Kidney capillary endothelial cell (primary cell): ENCODE measurements at places on chromosomes 5 and 9.

DNA sequence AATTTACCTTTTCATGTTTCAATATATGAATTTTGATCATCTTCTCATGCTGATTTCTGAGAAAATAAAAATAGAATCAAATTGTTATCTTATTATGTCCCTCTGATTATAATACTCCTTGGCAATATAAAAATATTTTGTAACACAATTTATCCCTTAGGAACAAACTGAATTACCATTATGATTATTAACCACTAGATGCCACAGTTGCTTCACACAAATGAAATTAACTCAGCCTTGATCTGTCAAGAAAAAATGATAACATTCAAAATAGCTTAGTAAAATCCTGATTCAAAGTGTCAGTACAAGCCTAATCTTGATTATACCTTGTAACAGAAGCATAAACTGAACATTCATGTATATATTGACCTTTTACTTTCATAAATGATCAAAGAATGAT, 4.8 kb upstream of the CHSY3 start:
- peak; percentile 31 for DNase-seq

DNA sequence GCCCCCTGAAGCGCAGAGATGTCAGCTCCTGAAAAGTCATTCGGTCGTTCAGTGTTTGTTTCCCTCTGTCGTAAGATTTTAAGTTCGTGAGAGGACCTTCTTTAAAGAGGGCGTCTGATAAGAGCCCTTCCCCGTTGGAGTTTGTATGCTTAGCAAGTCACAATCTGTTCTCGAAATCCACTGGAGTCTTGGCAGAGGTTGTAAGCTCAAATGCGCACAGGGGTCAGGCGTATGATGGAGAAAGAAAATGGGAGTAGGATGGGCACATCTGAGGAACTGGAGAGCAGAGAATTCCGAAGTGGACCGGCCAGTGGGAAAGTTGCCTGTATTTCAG, 710 bp downstream of the HSD17B4 start:
- no peak for DNase-seq

DNA sequence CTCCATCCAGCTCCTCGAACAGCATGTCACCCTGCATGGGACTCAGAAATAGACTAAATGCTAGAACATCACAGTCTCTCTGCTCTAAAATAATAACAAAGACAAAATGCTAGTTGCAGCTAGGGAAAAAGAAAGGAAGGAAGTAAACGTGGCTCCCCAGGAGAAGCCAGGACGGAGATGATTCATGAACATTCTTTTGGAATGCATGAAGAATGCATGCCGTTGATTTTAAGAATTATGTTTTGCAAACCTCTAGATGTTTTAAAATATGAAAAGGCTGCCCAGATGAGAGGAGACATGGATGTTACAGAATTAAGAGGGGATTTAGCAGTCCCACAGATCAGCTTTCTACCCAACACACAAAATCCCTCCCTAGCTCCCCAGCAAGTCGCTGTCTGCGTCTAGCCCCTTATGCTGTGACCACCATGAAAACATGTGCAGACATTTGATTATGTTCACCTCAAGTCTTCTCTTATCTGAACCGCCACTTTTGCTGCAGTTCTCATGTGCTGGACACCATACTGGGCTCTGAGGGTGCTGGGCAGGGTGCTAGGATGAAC, 139.4 kb upstream of the LMX1B start:
- peak; percentile 38 for DNase-seq

DNA sequence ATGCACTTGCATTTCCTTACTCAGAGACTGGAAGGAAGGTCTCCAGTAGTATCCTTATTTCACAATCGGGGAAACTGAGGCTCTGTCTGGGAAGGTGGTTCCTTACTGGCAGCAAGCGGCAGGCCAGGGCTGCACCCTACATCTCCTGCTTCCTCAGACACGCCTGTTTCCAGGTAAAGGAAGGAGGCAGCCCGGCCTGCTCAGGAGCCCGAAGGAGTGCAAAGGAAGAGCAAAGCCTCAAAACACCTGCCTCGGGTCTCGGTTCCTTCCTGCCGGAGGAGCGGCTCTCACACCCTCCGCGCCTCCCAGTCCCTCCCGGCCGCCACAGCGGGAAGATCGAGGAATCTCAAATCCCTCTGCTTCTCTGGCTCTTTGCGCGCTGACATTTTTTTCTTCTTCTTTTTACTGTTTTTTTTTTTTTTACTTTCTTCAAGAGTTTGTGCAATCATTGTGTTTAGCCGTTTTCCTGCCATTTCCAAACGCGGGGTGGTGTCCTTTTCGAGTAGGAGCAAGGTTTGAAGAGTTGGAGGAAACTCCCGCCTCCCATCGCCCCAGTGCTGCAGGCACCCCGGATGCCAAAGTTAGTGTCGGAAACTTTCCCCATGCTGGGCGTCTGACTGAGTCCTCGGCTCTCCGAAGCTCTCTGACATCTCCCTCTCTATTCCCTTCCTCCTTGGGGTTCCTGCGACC, 1.0 kb downstream of the GGTA1 start:
- DNase-seq = no peak

DNA sequence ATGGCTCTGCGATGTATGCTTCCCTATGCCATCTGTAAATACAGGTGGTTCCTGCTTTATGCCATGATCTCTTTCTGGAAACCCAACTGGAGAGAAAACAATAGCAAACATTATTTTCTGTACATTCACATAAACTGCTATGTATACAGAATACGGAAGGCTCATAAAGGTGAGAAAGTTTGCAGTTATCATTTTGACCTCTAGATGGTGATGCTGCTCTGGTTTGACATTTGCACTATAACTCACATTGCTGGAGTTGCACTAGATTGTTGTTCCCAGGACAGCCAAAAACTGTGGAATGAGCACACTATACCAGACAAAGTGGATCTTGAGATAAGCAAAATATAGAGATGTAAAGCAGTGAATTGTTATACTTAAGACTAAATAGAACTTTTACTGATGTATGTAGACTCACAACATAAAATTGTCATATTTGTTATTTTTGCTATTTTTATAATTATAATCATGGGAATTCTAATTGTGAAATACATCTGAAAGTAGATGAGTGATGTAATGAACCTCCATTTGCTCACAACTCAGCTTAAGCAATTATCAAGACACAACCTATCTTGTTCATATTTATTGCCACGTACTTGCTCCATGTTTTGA, 246.5 kb downstream of the PTPRD start:
- peak; percentile 48 for DNase-seq

DNA sequence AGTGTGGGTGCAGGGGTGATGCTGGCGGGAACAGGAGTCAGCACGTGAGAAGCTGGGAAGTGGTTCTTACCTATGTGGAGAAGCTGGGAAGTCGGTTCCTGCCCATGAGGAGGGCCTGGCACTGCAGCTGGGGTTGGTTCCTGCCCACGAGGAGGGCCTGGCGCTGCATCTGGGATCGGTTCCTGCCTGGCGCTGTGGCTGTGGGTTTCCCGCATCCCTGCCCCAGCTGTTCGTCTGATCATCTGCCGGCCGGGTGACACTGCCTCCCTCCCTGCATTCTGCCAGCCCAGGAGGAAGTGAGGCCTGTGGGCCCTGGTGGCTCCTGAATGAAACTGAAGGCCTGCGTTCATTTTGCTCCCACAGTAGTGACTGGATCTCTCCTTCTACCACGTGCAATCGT, 5.1 kb downstream of the OBP2A start:
- no peak for DNase-seq

DNA sequence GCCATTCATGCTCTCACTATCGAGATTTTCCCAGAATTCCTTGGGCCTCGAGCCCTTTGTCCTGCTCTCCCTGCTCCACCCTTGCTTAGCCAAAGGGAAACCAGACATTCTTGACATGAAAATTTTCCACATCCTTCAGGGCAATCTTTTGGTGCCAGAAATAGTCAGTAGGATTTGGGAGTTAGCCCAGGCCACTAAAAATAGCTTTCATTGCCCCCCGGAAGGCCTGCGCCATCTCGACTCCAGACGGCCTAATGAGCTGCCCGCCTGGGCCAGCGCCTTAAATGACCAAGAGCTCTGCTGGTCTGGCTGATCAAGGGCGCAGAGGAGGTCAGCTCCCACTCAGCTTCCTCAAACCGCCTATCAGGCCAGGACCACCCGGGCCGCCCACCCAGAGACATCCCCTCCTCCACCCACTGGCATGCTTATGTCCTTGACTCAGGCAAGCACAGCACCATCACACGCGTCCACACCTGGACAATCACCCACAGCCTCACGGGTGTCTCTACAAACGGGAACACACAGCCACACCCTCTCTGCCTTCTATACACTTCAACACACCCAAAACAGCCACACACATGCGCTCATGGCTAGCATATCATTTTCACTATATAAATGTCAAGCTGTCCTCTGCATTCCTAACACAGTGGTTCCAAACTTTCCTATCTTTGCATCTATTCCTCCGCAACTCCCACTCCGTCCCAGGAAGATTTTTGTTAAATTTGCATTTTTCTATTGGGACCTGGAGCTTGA, 20.9 kb downstream of the DUSP1 start:
- DNase-seq = no peak

- DNase-seq = peak; percentile 94
These were observed 4.6 kb upstream of the DNAJC18 start for GRCh38 chr5:139443831-139444453.

- DNase-seq = no peak
These were observed 127.0 kb downstream of the RPS23 start for GRCh38 chr5:82151204-82151603.

- no peak for DNase-seq
These were observed 97.6 kb downstream of the SEMA6A start for GRCh38 chr5:116476897-116477537.

GRCh38 chr5:84362061-84362720, 22.5 kb downstream of the EDIL3 start:
- DNase-seq = no peak
